ENCODE measurements at places on chromosomes 16 and 17.
A peak's percentile ranks its signal among the peaks of the same experiment; 100 is the strongest.

DNA sequence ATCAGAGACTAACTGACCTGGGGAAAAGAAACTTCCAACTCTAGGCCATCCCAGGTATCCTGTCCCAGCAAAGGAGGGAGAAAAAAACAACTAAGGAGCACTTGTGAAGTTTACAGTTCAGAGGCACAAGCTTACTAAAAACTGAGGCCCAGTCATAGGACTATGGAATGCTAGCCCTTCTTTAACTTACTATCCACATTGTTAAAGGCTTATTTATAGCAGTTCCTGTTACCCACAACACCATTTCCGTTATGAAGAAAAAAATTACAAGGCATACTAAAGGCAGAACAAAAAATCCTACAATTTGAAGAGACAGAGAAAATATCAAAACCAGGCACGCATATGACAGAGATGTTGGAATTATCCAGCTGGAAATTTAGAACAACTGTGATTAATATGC lies 159.1 kb downstream of the CDH11 start:
- DNase-seq = no peak

DNA sequence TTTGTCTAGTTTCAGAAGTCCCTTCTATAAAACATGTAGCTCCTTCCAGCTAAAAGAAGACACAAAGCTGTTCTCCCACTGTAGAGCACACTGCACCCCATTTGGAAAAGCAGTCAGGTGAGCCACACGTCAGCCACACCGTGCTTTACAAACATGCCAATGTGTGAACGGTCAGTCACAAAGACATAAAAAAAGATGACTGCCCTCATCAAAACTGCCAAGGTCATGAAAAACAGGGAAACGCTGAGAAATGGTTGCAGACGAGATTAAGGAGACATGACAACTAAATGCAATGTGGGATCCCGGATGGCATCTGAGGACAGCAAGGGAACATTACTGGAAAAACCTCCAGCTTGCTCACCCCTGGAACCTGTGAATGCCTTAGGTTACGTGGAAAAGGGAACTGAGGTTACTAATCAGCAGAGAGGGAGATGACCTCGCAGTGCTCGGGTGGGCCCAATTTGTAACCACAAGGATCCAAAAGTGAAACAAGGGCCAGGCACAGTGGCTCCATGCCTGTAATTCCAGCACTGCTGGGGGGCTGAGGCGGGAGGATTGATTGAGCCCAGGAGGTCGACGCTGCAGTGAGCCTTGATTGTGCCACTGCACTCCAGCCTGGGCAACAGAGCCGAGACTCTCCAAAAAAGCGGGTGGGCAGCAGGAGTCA lies 8.1 kb downstream of the ANKRD11 start:
- DNase-seq = no peak

- no peak for DNase-seq
Observed at GRCh38 chr16:77344341-77344740, 90.5 kb downstream of the ADAMTS18 start.

DNA sequence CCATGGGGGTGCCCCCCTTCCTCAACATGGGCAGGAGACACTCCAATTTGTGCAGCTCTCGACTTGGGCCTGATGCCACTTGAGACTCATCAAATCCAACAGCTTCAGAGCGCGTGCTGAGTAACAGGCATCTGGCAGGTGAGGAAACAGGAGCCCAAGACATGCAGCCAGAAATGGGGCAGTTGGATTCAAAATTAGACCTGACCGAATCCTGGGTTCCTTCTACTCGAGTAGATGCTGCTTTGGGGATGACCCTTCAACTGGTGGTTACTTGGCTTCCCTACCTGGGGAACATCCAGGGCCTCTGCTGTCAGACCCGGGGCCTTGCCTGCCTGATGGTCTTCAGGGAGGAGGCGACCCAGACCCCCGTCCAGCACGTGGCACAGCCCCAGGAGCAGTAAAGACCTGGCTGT lies 488 bp upstream of the NTN3 start:
- no peak for DNase-seq

- DNase-seq = no peak
Observed at GRCh38 chr16:13194766-13195165, 293.4 kb downstream of the SHISA9 start.

DNA sequence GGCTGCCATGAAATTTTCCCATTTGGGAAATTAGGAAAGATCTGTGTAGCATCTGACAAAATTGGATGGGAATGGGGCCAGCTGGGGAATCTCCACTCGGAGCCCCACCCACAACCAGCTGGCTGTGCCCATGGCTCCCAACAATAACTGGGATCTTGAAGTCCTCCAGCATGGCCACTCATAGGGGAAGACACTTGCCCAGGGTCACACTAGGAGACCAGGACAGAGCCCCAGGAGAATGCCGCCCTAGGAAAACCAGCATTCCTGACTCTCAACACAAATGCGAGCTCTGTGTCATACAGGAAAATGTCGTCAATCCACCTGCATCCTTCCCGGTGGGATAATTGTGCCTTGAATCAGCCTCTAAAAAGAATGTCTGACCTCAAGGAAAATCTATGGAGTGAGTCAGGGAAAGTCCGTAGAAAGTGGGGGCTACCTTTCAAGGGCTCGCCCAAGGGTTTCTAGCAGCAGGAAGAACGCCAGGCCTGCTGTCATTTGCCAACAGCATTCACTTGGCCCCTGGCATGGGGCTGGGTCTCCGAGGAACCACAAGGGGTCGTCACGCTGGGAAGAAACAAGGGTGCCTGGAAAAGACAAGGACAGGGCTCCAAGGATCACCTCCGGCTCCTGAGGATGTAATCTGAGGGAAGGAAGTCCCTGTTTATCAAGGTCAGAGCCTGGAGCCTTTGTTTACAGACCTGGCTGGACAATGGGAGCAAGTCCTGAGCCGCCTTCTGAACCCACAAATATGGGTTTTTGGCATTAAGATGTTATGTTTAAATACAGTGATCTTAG lies 15.9 kb downstream of the CDH5 start:
- DNase-seq = peak; percentile 13

- DNase-seq = no peak
Observed at GRCh38 chr16:13921328-13921727, 1.4 kb downstream of the ERCC4 start.

DNA sequence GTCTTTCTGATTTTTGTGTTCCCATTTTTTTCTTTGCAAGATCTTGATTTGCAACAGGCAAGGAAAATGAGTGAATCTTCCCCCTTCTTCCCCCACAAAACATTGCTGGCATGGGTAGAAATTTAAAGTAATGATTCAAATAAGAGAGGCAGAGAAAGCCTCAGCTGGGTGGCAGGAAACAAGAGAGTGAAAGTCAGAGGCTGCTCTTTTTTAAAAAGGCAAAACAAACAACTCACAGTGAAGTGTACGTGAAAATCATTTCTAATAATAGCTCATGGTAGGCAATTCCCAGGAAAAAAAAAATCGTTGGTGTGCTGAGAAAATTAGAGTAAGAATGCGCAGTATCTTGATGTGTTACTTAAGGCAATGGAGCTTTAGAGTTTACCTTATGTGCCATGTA lies 229.5 kb downstream of the FTO start:
- no peak for DNase-seq

GRCh38 chr16:71436473-71436872 lies 5.4 kb downstream of the TLE7 start:
- DNase-seq = no peak

DNA sequence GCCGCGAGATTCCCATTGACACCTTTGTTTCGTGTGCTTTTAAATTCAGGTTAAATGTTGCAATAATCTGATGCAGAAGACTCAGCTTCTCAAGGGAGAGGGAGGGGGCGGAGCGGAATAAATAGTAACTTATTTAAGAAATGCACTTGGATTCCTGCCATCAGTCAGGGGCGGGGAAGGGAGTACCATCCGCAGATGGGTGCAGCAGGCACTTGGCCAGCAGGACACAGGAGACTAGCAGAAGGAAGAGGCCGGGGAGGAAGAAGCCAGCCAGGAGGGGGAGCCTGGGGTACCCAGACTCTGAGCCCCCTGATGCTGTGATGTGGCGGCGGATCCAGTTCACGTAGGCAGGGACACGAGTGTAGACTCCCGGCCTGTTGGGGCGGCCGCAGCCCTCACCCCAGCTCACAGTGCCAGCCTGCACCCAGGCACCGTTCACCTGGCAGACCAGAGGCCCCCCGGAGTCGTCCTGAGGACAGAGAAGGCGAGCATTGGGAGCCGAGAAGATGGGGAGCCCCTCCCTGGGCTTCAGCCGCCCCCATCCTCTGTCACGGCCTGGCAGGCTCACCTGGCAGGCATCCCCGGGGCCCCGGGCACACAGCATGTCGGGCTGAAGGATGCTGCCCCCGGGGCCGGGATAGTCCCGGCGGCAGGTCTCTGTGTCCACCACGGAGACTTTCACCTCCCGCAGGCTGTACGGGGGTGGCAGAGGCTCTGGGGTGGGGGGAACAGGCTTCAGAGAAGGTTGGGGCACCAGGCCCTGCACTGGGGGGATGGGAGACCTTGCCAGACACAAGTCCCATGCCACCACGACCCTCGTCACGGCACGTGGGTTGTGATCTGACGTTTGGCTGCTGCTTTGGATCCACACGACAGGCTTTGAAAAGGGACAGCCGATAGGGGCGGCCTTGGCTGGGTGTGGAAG lies 3.2 kb downstream of the TPSG1 start:
- DNase-seq = no peak

DNA sequence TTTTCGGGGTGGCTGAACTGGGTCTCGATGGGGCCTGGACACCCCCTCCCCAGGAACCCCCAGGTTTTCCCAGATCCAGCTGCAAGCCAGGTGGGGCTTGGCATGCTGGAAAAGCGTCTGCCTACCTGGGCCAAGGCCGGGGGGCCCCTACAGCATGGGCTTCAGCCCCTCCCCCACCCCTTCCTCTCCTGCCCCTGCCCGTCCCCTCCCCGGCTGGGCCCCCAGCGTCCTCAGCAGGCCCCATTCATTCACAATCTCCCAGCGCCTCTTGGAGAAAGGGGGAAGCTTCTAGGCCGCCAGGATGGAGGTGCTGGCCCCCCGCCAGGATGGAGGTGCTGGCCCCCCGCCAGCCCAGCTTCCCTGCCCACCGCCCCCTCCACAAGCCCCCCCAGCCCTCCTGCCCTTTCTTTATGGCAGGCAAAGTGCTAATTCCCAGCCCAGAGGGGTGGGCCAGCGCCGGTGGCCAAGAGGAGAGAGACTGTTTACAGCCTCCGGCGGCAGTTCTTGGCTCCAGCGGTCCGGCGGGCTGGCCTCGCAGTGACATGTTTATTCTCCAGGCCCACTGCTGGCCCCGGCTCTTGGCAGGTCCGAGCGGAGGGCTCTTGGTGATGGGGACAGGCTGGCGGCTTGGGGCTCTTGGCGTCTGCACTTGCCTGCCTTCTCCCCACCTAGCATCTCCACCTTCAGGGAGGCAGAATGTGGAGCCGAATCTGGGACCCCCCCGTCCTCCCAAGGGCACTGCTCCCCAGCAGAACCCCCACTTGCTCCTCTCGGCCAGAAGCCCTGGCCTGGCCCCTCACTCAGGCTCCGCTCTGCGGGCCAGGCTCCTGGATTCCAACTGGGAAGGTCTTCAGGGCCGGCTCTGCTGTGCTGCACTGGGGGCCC lies 94.4 kb upstream of the CIBAR2 start:
- no peak for DNase-seq

GRCh38 chr17:65438173-65438572 lies 123.3 kb downstream of the AXIN2 start:
- no peak for DNase-seq
